ENCODE measurements at places on chromosomes 16 and 17.

DNA sequence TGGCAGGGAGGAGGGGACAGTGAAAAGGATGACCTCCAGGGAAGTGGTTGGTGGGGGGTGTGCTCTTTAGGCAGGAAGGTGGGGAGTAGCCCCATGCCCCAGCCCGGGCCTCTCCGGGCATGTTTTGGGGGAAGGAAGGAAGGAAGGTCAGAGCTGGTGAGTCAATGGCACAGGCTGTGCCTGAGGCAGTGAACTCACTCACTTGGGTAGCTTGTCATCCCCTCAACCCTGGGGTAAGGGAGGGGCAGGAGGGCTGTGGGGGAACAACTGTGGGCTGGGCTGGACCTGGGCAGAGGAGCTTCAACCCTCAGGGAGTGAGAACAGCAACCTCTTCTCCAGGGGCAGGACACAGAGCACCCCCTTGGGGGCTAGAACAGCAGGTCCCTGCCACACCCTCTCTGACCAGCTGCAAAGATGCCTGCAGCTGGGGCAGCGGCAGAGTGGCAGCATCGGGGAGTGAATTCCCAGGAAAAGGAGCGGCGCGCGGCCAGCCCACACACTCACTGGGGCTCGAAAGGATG is 6.3 kb downstream of the CSF3 start:
- DNase-seq = no peak

DNA sequence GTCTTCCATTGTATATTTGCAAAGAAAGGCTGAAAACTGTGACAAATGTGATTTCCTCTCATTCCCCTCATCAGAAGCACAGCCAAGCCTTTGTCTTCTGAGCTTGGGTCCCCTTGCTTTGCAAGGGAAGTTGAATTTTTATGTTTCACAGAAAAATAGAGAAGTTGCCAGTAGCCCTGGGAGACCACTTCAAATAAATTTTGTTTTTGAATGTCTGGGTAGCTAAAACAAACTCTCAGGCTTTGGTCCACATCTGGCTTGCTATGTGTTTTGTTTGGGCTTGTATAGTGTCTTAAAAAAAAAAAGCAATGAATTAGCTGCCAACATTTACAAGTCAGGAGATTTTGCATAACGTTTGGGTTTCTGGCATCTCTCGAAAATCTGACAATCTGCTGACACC is 24.1 kb downstream of the PIK3R6 start:
- DNase-seq = no peak

GRCh38 chr17:17469996-17470395 is 6.8 kb upstream of the MED9 start:
- DNase-seq = no peak

- DNase-seq = no peak
Measured at GRCh38 chr17:41474863-41475262, 6.1 kb downstream of the KRT35 start.

- no peak for DNase-seq
Measured at GRCh38 chr17:78892520-78892919, 10.5 kb downstream of the CEP295NL start.

- no peak for DNase-seq
Measured at GRCh38 chr17:66841328-66841727, 6.4 kb downstream of the CACNG5 start.

DNA sequence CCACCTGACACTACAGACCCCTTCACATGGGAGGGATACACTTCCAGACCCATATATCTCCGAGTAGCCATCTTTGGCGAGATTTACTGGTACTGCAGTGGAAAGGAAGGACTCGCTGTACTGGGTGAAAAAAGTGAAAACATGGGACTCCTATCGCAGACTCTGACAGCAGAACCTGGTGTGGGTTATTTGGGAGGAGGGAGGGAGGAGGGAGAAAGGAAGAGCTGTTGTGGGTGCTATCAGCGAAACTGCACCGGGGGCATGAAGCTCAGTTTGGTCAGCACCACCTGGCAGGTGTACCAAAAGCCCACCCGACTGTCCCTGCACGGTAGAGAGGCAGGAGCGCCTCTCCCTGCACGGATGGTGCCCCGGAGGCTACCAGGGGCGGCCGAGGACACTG is 5.0 kb downstream of the HBQ1 start:
- DNase-seq = no peak

GRCh38 chr17:37605813-37606505 is 3.3 kb downstream of the SYNRG start:
- DNase-seq = no peak

DNA sequence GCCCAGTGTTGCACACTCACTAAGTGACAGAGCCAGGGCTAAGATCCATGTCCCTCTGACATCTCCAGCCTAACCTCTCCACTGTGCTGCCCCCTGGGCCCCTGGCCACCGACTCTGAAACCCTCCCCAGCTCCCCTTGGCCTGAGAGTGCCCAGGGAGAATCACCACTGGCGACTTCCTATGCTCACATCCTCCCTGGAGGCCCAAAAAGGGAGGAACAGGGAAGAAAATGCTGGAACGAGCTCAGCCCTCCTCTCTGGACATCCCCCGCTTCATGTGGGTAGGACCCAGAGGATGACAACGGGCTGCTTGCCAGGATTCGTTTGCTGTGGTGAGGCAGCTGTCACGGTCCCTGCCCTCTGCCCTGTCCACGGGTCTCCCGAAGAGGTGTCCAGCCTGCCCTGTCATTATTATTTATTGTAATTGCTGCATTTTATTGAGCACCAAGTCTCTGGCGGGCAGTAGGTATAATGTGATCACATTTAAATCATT is 153.5 kb upstream of the RPL38 start:
- no peak for DNase-seq

DNA sequence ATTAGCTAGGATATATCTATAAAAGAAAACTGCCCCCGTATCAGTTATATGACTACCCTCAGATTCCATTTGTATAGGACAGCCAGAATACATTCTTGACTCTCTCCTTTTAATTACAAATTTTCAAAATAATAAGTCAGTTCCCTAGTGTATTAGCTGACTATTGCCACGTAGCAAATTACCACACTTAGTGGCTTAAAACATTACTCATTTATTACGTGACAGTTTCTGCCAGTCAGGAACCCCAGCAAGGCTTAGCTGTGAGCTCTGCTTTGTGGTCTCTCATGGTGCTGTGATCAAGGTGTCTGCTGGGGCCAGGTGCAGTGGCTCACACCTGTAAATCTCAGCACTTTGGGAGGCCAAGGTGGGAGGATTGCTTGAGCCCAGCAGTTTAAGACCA is 13.9 kb upstream of the SCNN1B start:
- DNase-seq = no peak

DNA sequence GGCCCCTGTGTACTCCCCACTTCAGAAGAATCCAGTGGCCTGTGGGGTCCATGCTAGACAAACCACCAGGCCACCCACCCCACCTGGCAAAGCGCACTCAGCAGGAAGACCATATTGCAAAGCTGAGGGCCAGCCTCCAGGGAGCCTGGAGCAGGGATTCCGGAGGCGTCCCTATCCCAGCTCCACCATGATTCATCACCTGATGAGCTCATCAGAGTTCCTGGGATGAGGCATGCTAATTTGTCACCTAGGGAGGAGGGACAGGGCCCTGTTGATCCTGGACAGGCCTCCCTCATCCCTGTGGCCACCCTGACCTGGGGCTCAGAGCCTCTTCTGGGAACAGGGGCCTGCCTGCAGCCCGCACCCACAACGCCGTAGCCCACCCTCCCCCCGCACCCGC is 131.6 kb upstream of the PLCG2 start:
- no peak for DNase-seq

- no peak for DNase-seq
Measured at GRCh38 chr17:45145035-45145389, 3.3 kb upstream of the HEXIM1 start.

- DNase-seq = no peak
Measured at GRCh38 chr16:1435921-1436697, 5.2 kb downstream of the PERCC1 start.

DNA sequence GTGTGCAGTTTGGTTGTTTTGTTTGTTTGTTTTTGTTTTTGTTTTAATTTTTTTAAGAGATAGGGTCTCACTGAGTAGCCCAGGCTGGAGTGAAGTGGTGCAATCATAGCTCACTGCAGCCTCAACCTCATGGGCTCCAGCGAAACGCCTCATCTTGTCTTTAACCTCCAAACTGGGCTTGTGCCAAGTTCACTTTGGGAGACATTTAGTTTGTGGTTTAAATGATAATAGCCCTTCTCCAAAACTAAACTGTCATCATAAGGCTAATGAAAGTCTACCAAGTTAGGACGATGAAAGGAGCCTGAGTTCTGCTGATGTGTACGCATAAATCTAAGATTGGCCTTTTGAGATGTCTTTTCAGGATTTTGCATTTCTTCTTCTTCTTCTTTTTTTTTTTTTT is 6.5 kb upstream of the CARD14 start:
- DNase-seq = no peak

DNA sequence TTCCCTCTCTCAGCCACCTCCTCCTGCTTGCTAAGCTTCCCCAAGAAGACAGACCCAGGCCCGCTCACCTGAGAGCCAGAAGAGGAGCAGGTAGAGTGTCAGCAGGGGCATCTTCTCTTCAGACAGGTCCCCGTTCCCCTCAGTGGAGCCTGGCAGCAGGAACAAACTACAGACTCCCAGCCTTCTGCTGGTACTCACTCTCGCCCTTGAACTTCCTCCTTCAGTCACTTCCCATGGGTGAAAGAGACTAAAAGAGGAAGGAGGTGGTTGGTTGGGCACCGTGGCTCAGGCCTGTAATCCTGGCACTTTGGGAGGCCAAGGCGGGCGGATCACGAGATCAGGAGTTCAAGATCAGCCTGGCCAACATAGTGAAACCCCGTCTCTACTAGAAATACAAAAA is at the start of gene CD300LF:
CD300LF (minus strand) TSS at position 168 of the 400 bp plus-strand sequence; CDS start at position 111, 57 bp downstream.
- no peak for DNase-seq

- DNase-seq = no peak
Measured at GRCh38 chr17:50911890-50912289, 45.7 kb upstream of the TOB1 start.

DNA sequence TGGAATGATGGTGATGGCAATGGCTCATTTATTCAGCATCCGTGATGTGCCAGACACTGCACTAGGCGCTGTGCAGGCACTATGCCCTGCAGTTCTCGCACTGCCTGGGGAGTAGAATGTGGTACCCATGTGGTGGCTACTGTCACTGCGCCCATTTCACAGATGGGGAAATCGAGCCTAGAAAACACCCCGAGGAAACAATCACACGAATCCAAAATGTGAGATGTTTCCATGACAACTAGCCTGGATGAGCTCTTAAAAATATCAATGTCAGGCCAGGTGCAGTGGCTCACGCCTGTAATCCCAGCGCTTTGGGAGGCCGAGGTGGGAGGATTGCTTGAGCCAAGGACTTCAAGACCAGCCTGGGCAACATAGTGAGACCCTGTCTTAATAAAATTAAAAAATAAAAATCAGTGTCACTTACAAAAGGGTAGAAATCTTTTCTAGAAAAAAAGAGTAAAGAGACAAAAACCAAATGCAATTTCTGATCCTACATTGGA is 57.9 kb upstream of the TNRC6A start:
- no peak for DNase-seq

DNA sequence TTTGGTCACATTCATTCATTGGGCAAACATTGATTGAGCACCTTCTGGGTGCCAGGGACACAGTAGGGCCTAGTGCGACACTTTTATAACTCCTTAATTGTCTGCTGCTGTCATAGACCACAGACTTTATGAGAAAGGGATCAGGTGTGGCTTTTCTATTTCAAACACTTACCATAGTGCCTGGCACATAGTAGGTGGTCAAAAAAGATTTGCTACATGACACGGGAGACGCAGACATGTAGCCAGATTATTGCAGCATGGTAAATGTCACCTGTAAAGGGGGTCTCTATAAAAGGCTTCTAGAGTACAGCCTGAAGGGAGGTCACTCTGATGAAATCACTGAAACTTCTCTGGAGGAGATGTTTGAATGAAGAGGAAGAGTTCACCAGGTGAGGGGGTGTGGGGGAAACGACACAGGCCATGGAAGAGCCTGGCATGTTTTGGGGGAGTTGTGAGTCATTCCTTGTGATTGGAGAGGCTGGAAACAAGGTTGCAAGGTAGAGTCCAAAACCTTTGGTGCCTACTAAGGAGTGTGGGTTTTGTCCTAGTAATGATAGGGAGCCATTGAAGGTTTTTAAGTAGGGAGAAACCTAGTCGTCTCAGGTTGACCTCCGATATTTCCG is 1.6 kb downstream of the RSAD1 start:
- no peak for DNase-seq

GRCh38 chr17:80552523-80552922 is 7.9 kb downstream of the RPTOR start:
- no peak for DNase-seq

- no peak for DNase-seq
Measured at GRCh38 chr17:40694584-40694983, 9.0 kb downstream of the KRT24 start.

- DNase-seq = peak; percentile 58
Measured at GRCh38 chr17:8503807-8504206, 68.1 kb downstream of the NDEL1 start.

All from cerebellar cortex (tissue), 1 donor.